ENCODE measurements at places on chromosomes 7 and 10.

DNA sequence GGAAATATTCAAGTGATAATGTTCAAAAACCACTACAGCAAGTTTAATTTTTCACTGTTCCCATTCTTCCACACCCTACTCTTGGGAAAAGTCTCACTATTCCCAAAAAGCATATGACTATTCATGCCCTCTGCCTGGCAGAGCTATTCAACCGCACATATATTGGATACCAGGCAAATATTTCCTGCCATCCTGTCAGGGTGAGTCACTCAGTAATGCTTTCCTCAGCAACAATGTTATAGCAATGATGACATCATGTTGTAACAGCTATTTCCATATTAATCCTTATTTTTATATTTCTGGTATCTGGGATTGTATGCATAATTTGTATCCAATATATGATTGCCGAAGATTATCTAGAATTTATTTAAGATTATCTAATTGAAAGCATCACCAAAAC lies 114.0 kb upstream of the PLXDC2 start:
- DNase-seq: no peak

DNA sequence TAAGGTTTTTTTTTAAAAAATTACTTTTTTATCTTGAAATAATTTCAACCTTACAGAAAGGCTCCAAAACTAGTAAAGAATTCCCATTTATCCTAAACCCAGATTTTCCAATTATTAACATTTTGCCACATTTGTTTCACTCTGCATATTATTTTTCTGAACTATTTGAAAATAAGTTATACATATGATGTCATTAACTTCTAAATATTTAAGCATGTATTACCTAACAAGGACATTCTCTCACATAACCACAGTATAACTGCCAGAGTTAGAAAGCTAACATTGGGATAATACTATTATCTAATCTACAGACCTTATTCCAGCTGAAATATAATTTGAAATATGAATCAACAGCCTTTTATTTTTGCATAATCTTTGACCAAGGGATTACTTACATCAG lies 65.8 kb downstream of the SLC18A2 start:
- no peak for DNase-seq

GRCh38 chr10:118692872-118693271 lies 61.9 kb downstream of the CACUL1 start:
- DNase-seq: no peak

DNA sequence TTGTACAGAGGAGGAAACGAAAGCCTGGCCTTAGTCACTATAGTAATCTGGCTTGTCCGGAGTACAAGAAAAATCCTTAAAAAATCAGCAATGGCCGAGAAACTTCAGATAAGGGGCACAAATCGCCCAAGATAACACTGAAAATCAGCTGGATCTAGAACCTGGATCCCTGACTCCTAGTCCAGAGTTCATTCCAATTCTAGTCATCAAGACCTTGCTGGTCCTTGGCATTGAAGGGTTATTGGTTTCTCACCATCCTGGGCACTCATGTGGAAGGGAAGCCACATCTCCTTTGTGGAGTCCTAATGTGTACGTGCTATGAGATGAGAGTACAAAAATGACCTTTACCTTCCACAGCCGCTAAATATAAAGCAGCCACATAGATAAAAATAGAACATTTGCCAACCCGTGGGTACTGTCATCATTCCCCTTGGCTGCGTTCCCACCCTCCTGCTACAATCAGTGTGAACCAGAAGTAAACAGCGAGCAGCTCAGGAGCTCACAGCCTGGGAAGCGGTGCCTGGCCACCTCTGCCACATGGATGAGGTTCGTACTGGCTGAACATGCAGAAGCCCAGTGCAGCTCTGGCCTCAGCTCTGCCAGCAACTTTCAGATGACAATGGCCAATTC lies 116.0 kb upstream of the PDLIM1 start:
- DNase-seq: no peak

DNA sequence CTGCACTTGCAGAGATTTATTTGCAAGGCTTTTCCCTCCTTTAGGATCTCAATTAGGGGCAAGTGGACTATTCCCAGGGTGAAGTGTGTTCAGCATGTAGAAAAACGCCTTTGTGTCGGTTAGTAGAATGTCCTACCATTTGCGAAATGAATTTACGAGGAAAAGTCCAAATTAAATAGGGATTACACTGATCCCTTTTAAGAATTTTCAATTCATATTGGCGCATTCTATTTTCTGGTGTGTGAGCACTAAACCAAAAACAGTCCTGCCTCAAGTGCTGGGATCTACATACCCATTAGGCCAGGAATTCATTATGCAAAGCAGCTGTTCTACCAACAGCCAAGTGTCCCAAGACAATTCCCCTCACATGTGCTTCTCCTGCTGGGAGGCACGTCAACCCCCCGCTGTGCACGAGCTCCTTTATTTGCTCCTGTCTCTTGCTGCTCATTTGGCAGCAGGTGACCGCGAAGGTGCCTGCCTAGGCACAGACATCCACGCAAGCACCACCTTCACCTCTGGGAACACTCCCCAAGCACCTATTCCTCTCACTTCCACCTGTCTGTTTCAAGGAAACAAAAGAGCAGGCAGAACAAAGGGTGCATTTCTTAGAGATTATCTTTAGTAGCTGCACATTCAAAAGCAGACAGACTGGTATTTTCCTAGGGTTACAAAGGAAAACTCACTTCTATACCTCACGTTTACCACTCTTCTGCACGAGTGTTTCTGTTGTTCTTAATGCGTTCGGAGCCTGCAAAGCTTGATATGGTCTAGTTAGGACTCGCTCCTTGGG lies 134.6 kb upstream of the FGFR2 start:
- DNase-seq: no peak

DNA sequence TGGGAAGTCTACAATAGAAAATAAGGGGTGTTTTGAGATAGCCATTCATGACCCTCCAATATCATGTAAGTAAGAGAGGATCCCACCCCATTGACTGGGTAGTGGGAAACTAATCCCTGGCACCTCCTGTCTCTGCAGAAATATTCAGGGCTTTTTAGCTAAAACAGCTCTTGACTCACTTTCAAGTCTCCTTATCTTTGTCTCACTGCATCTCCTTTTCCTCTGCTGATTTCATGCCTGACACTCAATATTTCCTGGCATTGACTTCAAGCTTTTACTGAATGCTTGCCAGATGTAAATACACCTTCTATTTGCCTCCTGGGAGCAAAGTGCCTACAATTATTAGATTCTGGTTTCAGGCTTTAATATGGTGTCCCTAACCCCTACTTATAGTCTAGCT lies 57.1 kb downstream of the CHRM2 start:
- DNase-seq: no peak

DNA sequence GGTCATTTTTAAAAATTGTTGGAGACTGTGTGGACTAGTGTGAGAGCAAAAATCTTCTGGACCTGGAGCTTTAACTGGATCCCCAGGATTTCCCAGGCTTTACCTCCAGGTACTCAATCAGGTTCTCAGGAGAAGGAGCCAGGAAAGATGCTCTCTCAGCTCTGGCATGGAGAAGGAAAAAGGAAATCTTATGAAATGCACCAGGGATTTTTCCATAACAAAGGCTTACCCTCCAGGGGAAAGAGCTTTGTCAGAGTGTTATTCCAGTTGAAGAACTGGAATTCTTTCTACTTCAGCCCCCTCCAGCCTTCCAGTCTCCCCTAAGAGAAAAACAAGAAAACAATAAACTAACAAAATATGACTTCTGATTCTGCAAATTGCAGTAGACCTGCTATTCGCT lies 436.7 kb upstream of the ANKRD30A start:
- no peak for DNase-seq

DNA sequence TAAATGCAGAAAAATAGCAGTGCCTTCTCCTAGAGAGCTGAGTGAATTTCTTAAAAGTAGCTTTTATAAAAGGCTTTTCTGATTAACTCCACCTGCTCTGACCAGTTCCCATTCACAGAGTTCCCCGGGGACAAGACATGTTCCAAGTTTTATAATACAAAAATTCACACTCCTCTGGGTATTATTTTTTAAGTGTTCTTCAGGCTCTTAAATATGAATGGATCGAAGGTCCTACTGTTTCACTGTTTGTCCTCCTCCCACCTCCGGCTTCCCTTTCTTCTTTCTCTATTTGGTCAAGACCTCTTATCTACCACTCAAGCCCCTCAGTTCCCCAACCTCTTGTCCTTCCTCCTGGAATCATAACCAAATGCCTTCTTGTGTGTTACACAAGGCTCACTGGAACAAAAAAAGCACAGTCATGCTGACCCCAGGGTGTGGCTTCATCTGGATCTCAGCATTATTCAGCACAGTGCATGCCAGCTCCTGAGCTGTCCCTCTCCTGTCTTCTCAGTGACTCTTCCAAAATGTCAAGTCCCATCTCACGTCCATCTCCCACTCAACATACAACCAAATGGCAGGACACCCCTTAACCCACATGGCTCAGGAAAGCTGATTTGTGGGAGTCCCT lies 222.4 kb downstream of the SORCS1 start:
- no peak for DNase-seq

DNA sequence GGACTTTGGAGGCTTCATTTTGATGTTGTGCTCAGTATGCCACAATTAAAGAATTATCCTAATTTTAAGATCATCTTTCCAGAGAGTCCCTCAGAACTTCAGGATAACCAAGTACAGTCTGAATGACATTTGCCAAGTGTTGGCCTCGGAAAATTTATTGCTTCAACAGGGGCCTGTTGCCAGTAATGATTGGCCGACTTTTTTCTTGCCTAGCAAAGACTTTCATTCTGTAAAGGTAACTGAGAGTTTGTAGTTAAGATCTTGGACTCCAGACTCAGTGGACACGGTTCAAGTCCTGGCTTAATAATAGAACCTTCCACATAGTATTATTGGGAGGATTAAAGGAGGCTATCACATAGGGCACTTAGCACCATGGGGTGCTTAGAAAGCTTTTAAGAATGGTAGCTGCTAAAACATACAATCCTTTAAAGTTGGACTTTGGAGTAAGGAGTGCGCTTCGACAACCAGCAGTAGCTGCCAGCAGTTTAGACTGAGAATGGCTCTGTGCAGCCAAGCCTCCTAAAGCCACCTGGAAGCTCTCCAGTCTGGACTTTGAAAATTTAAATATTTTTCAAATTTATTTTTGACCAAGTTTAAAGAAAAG lies 90.0 kb downstream of the PLCE1 start:
- DNase-seq: no peak

DNA sequence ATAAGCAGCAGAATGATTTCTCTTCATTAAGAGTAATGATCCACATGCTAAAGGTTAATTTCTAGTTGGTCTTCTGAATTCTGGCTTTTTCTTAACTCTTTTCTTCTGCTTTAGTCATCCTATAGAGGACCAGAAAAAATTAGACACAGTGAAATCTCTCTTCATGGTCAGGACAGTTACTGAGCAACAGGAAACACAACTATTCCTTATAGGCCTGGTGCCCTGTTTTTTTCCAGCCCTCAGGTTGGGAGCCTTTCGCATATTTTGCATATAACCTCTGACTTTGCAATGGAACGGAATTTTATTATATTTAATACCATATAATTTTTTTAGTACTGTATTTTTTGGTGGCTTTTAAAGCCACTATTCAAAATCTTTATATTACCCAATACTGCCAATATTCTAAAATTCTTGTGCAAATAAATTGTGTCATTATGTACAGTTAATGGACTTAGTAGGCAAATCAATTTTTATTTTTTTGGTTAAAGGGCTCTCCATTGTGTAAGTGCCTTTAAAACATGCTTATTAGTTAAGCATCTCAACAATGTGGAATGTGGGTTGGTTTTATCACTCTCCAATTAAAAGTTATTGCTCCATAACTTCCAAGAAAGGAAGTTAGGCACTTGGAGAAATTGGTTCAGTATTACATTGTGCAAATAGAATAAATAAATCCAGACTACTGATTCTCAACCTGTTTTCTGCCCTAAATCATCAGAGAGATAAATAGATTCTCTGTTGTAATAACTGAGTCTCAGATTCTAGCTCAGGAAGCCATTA lies 22.5 kb downstream of the ARL4A start:
- DNase-seq: no peak
